ENCODE measurements at places on chromosomes 16 and 17.

DNA sequence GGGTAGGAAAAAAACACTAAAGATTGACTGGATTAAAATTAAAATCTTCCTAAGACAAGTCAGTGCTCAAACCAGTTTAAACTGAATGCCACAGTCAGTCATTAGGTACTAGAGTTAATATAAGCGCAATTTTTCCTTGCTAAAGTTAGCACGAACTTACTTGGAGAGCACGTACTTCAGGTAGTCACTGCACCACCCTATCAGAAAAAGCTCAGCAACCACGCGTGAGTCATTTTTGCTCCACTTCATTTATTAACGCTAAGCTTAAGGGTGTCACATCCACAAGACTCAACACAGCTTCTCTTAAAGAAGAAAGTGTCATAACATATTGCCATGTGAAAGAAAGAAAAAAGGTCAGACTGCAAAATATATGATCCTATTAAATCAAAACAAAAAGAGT, 53.1 kb downstream of the TEX2 start:
- DNase-seq = no peak
- no peak overlapping the region for H3K27ac ChIP-seq
- no peaks in the 10 kb centered on the region for H3K4me1 ChIP-seq
- H3K36me3 ChIP-seq = peaks cover 19% of the 10 kb centered on the region
- H3K4me3 ChIP-seq = no peak overlapping the region

- H3K36me3 ChIP-seq = no peaks in the 10 kb centered on the region
- H3K4me1 ChIP-seq = no peaks in the 10 kb centered on the region
- no peak overlapping the region for H3K27ac ChIP-seq
Measured at GRCh38 chr17:10368561-10368960, 4.2 kb downstream of the MYH13 start.

GRCh38 chr17:65156185-65156834, 19.1 kb downstream of the RGS9 start:
- H3K27ac ChIP-seq = peak overlapping the region; percentile 82
- no peaks in the 10 kb centered on the region for H3K27me3 ChIP-seq
- H3K4me1 ChIP-seq = peaks cover 62% of the 10 kb centered on the region
- DNase-seq = no peak

DNA sequence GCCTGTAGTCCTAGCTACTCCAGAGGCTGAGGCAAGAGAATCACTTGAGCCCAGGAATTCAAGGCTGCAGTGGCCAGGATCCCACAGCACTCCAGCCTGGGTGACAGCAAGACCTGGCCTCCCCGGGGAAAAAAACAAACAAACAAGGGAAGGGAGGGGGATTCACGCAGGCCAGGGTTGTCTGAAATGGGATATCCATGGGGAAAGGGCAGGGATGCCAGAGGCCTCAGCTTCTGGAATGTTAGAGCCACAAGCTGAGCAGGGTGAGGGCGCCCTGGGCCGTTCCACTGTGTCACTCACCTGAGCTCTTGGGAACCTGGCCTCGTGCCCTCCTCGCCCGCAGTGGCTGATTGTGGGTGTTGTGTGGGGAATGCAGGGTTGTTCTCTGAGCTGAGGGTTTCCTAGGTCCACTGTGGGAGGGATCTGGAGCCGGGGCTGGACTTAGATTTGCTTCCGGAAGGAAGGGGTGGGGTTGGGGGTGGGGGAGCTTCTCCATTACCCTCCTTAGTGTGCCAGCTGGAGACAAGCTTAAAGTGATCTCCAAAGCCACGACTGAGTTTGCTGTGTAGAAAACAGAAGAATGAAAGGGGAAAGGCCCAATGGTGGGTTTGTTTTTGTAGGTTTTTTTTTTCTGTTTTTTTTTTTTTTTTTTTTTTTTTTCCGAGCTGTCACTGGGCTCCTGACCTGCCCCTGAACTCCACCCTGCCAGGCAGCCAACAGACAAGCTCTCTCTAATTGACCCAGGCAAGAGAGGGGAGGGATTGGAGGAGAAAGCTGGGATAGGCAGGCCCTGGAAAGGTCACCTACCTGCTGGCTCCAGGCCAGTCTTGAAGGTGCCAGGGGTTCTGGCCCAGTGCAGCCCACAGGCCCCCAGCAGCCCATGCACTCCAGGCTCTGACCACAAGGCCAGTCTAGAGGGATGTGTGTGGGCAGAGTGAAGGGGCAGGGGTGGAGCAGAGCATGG, at the start of gene SULT1A1:
Gene SULT1A1, minus strand, starts transcription at position 414 of the 964 bp plus-strand sequence. CDS start 1,189 bp downstream, outside the sequence.
- H3K4me1 ChIP-seq = no peaks in the 10 kb centered on the region
- no peaks in the 10 kb centered on the region for H3K36me3 ChIP-seq
- no peaks in the 10 kb centered on the region for H3K27me3 ChIP-seq
- H3K4me3 ChIP-seq = no peak within 1 kb of the TSS

All from DND-41 (cell line).